ENCODE measurements at places on chromosomes 1 and 21. TPM values are rescaled to one million over a fixed set of nuclear protein-coding genes. Genes with fewer than 3 reads are reported as not detected.
A peak's percentile ranks its signal among the peaks of the same experiment; 100 is the strongest.

- DNase-seq, result peak; percentile 52
- no peak overlapping the region for H3K4me3 ChIP-seq
- no peaks in the 10 kb centered on the region for H3K36me3 ChIP-seq
- no peaks in the 10 kb centered on the region for H3K4me1 ChIP-seq
- H3K27ac ChIP-seq, result no peak overlapping the region
Observed at GRCh38 chr1:201358596-201358995, 18.9 kb downstream of the TNNT2 start.

- H3K4me1 ChIP-seq, result no peaks in the 10 kb centered on the region
- no peak overlapping the region for H3K4me3 ChIP-seq
- H3K36me3 ChIP-seq, result no peaks in the 10 kb centered on the region
- no peak for DNase-seq
- no peak overlapping the region for H3K27ac ChIP-seq
- no peaks in the 10 kb centered on the region for H3K27me3 ChIP-seq
Observed at GRCh38 chr1:215005078-215005477, 77.5 kb upstream of the KCNK2 start.

- H3K36me3 ChIP-seq, result no peaks in the 10 kb centered on the region
- peaks cover 42% of the 10 kb centered on the region for H3K4me1 ChIP-seq
- no peak overlapping the region for H3K27ac ChIP-seq
- no peaks in the 10 kb centered on the region for H3K27me3 ChIP-seq
Observed at GRCh38 chr1:109890115-109890953, 20.3 kb upstream of the CSF1 start.

- no peaks in the 10 kb centered on the region for H3K27me3 ChIP-seq
- DNase-seq, result no peak
- H3K4me1 ChIP-seq, result no peaks in the 10 kb centered on the region
- H3K4me3 ChIP-seq, result no peak overlapping the region
- no peak overlapping the region for H3K27ac ChIP-seq
- H3K36me3 ChIP-seq, result no peaks in the 10 kb centered on the region
Observed at GRCh38 chr1:73759011-73759410, 439.0 kb downstream of the LRRIQ3 start.

DNA sequence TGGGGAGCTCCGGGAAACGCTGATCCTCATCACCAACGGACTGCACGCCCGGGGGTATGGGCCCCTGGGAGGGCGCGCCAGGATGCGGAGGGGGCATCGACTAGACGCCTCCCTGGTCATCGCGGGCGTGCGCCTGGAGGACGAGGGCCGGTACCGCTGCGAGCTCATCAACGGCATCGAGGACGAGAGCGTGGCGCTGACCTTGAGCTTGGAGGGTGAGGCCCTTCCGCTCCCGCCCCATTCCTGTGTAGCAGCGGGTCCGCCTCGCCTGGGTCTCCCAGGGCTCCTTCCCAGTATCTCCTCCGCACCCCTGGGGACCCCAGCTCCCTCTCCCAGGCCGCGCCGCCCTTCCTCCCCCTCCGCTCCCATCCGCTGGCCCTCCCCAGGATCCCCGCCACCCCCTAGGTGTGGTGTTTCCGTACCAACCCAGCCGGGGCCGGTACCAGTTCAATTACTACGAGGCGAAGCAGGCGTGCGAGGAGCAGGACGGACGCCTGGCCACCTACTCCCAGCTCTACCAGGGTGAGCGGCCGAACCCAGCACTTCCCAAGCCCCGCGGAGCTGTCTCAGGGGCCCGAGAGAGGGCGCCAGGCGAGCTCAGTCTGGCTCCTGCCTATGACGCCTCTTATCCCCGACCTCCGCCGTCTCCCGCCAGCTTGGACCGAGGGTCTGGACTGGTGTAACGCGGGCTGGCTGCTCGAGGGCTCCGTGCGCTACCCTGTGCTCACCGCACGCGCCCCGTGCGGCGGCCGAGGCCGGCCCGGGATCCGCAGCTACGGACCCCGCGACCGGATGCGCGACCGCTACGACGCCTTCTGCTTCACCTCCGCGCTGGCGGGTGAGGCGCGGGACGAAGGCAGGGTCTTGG lies 5.0 kb downstream of the HAPLN2 start:
- H3K27me3 ChIP-seq, result peaks cover 5% of the 10 kb centered on the region
- no peaks in the 10 kb centered on the region for H3K36me3 ChIP-seq
- H3K27ac ChIP-seq, result no peak overlapping the region
- H3K4me3 ChIP-seq, result peak overlapping the region; percentile 29

- H3K4me1 ChIP-seq, result peaks cover 7% of the 10 kb centered on the region
- DNase-seq, result no peak
- H3K4me3 ChIP-seq, result no peak overlapping the region
- H3K27ac ChIP-seq, result no peak overlapping the region
- no peaks in the 10 kb centered on the region for H3K36me3 ChIP-seq
- H3K27me3 ChIP-seq, result no peaks in the 10 kb centered on the region
Observed at GRCh38 chr1:2988256-2988655, 33.0 kb upstream of the ACTRT2 start.

- no peaks in the 10 kb centered on the region for H3K27me3 ChIP-seq
- no peaks in the 10 kb centered on the region for H3K36me3 ChIP-seq
- no peak overlapping the region for H3K27ac ChIP-seq
- H3K4me3 ChIP-seq, result no peak overlapping the region
- DNase-seq, result peak; percentile 51
Observed at GRCh38 chr1:194230351-194231144, 1044.1 kb upstream of the B3GALT2 start.

LCE2A gene
- not detected for total RNA-seq

TSSK3 gene
- total RNA-seq, result 2.4 TPM

GRCh38 chr1:26162220-26162709 lies 3.4 kb downstream of the FAM110D start:
- peaks cover 10% of the 10 kb centered on the region for H3K4me1 ChIP-seq
- H3K27me3 ChIP-seq, result peaks cover 15% of the 10 kb centered on the region
- no peak for DNase-seq
- no peak overlapping the region for H3K27ac ChIP-seq

BEND5 gene
- 13.9 TPM for total RNA-seq
